ENCODE measurements at places on chromosomes 12 and 14. TPM values are rescaled to one million over a fixed set of nuclear protein-coding genes. Genes with fewer than 3 reads are reported as not detected.

PIWIL1 gene
- 0.09 TPM for total RNA-seq

SERPINA10 gene
- total RNA-seq: not detected

DNA sequence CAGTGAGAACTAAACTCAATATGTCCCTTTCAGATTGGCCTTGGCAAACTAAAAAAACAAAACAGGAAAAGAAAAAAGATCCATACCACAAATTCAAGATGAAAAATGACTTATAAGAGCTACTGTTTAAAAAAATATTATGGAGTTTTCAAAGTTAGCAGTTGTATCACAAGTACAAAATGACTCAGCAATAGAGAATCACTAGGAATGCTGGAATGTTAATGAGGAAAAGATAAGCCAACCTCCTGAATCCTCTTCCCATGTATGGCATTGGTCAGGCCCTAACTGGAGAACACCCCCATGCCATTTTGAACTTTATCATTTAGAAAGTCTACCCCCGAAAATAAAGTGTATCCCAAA is 62.2 kb downstream of the PPP1R36 start:
- H3K27ac ChIP-seq: peak overlapping the region; percentile 23
- no peak for DNase-seq
- H3K4me3 ChIP-seq: no peak overlapping the region
- peaks cover 32% of the 10 kb centered on the region for H3K4me1 ChIP-seq

RND1 gene
- total RNA-seq: 6.1 TPM

Measured in esophagus squamous epithelium (tissue), 5 donors.